Stimulated activated CD4-positive, alpha-beta T cell treated with anti-CD3 and anti-CD28 coated beads, Interleukin-15, amount 100 ng/mL, for 1 hour (primary cell): ENCODE measurements at places on chromosomes 7 and 10.

- DNase-seq: no peak
Measured at GRCh38 chr7:14430926-14431325, 441.5 kb upstream of the ETV1 start.

- peak; percentile 22 for DNase-seq
Measured at GRCh38 chr7:100568896-100569844, 4.5 kb downstream of the SAP25 start.

DNA sequence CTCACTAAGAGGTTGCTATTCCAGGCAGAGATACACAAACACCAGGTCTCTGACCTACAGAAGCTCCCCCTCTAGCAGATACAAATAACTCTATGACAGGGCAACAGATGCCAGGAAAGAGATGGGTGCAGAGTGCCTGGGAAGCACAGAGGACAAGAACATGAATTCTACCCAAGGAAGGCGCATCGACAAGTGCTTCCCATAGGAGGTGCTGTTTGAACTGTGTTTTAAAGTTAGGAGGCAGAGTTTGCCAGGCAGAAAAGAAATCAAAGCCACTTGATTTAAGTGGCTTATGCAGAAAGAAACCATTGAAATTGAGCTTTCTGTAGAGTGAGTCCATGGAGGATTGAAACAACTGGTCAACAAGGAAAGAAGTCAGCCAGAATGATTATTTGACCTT, 35.3 kb upstream of the EGR2 start:
- no peak for DNase-seq

- no peak for DNase-seq
Measured at GRCh38 chr10:112628951-112629609, 182.1 kb downstream of the VTI1A start.

- no peak for DNase-seq
Measured at GRCh38 chr10:49001402-49001801, 61.8 kb upstream of the LRRC18 start.

- no peak for DNase-seq
Measured at GRCh38 chr10:18463673-18464211, 187.6 kb downstream of the NSUN6 start.
